ENCODE measurements at places on chromosomes 3 and 15.

GRCh38 chr3:182366746-182367145, 426.6 kb upstream of the ATP11B start:
- no peak for DNase-seq

- DNase-seq, result no peak
Measured at GRCh38 chr3:150741497-150742140, 21.4 kb downstream of the SIAH2 start.

DNA sequence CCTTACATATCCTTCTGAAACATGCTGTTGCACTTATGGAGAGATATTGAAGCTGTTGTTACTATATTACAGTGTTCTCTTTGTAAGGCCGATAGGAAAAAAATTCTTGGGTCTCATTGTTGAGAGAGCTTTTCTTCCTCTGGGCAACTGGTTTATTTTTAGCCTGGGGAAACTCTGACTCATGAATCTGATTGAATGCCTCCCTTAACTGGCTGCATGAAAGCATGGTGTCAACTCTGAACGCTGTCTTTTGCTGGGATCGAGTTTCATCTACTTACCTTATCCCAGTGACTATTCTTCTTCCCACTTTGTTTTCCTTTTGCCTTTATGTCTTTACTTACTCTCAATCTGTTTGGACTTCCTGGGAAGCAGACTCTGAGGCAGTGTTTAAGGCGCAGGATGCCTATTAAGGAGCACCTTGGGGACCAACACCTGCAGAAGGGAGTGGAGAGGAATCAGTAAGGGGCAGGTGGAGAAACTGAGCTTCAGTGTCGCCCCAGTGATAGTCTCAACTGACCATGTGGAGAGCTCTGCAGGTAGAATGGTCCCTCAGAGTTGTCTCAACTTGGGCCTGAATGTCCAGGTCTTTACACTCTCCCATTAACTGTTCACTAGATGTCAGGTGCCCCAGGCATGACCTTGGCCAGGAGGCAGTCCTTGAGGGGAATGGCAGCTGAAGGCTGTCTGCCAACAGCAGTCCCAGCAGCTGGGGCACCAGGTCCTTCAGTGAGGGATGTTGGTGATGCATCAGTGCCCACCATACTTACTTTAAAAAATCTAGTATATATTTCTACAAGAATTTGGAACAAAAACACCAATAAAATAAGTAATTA, 88.9 kb upstream of the CCNL1 start:
- DNase-seq, result peak; percentile 65

- no peak for DNase-seq
Measured at GRCh38 chr3:174336784-174337183, 522.4 kb upstream of the NAALADL2 start.

- DNase-seq, result no peak
Measured at GRCh38 chr3:13901935-13902584, 22.2 kb upstream of the WNT7A start.

DNA sequence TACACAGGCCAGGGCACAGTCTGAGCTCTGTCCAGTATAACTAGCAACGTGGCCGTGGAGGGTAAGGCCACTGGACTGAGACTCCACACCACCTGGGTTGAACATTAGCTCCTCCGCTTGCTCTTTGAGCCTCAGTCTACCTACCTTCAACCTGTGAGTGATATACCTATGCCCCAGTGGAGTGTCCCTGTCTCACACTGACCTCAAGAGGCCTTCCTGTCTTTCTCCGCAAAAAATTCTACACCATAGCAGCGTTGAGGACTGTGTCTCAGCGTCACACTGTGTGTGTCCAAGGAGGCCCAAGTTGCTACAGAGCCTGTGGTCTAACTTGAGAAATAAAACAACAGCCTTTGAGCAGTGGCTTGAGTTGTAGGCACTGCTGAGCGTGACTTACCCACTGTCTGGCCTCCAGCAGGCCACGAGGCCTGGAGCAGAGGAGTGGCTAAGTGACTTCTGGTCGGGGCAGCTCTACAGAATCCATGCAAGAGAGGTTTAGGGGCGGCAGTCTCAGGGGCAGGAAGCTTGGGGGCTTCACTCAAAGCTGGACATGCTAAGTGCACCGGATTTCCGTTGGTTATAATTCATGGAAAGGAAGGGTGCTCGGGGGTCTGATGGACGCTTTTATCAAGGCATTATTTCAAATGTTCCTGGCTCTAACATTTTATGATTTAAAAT, 2.0 kb upstream of the MGLL start:
- DNase-seq, result no peak

DNA sequence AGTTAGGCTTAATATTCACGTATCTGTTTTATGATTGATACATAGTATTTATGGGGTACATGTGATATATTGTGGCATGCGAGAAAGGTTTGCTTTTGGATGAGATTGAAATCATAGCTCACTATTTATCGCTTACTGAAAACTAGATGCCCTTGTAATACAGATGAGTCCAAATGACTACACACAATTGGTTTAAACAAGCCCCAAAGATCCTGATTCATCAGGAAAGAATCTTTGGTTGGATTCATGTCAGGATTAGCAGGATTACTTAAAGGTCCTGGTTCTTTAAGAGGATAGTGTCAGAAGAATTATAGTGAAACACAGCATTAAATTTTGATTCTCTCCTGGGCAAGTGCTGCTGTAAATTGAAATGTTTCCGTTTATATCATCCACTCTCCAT, 18.6 kb upstream of the AADAC start:
- DNase-seq, result no peak

- DNase-seq, result no peak
Measured at GRCh38 chr3:18789734-18790133, 358.6 kb upstream of the KCNH8 start.

DNA sequence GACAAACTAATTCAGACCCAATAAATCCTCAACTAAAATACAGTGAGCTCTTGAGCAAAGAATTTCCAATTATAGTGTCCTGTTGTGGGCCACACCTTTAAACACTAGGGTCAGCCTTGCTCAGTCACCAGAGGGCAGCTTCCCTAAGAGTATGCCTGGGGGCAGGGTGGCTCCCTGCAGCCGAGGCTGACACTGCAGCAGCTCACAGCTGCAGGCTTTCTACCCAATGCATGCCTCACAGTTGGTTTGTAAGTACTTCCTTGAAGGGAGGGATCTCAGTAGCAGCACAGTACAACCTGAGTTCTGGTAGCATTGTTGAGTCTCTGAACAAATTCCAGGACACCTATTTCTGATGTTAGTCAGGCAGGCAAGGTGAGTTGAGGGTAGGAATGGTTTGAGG, 335.6 kb downstream of the TUSC7 start:
- DNase-seq, result peak; percentile 16

GRCh38 chr3:20043396-20043795, 3.1 kb downstream of the KAT2B start:
- DNase-seq, result peak; percentile 52

DNA sequence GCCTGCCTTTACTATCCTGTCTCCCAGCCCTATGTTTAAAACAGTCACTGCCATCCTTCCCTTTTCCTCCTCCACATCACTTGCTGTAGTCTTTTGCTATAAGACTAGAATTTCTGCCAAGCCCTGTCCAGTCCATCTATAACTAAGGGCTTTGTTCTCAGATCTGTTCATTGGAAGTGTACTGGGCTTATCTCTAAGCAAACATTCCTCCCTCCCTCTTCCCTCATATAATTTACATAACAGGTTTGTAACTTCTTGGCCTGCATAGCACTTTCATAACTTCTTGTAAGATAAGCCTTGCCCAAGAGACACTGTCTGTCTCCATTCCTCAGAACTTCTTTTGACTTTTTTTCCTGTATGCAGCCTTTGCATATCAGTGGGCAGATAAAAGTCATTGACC, 16.7 kb downstream of the TPRG1 start:
- peak; percentile 66 for DNase-seq

GRCh38 chr3:10910367-10910766, 82.2 kb upstream of the SLC6A1 start:
- no peak for DNase-seq

GRCh38 chr3:79339846-79340245, 428.0 kb downstream of the ROBO1 start:
- no peak for DNase-seq

DNA sequence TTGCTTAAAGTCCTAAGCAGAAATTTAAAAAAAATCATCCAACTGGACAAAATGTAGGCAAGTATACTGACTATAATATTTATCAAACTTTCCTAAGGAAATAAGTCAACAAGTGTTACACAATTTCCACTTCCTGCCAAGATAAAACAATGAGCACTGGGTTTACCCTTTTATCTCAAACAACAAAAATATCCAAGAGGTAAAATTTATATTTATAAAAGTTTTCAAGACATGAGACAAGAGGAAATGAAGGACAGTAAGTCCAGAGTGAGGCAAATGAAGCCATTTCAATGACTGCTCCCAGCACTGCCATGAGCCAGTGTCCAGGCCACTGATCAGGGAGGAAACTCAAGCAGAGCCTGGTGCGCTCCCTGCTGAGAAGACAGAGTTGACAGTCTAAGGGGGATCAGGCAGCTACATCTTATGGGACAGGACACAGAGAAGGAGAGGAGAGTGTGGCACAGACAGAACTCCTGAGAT, 439.4 kb downstream of the RAP2B start:
- DNase-seq, result no peak

GRCh38 chr3:99365979-99366378, 272.4 kb upstream of the COL8A1 start:
- no peak for DNase-seq

- DNase-seq, result no peak
Measured at GRCh38 chr3:168828014-168828413, 732.3 kb upstream of the GOLIM4 start.

DNA sequence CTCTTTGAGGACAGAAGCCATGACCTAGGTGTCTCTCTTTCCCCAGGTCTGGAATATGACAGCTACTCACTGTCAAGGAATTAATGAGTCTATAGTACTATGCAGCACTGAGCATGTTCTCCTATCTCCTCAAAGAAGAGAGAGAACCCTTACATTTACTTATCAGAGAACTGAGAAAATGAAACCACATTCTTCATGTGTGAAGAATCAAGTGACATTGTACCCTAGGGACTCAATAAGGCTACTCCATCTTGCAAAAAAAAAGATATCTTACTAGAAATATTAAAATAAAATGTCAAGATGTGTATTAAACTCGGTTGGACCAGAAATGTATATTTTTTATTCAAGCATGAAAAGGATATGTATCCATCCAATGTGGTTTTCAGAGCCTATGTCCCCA, 133.2 kb upstream of the COL8A1 start:
- DNase-seq, result no peak

- no peak for DNase-seq
Measured at GRCh38 chr3:88896026-88896425, 211.4 kb upstream of the EPHA3 start.

DNA sequence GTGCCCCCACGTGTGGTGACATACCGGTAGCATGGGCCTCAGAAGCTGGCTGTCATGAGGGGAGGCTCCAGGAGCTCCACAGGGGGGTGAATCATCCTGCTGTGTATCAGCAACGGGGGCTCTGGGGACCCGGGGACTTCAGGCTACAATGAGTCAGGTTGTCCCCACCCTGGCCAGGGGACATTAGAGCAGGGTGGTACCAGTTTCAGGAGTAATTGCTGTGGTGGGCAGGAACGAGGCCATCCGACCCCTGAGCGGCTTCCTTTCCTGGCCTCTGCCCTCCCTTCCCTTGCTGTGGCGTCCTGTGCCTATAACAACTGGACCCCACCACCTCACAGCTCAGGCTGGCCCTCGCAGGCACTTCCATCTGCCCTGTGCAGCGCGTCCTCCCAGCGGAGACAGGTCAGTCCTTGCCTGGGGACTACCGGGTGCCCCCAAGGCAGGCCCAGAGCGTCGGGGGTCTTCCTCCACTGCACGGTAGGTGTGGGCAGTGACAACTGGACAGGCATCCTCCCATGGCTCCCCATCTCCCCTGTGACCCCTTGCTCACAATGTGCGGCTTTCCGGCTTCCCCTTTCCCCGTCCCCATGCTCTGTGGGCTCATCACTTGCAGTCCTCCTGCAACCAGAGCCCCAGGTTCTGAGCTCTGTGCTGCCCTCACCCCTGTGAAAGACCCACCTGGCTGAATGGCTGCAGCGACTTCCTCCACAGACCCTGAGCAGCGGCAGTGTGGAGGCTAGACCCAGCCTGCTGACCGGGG, 57.0 kb downstream of the KLF15 start:
- DNase-seq, result no peak

All from hepatocyte (in vitro differentiated cells).